ENCODE measurements at places on chromosomes 2 and 18. TPM values are rescaled to one million over a fixed set of nuclear protein-coding genes. Genes with fewer than 3 reads are reported as not detected.

DNA sequence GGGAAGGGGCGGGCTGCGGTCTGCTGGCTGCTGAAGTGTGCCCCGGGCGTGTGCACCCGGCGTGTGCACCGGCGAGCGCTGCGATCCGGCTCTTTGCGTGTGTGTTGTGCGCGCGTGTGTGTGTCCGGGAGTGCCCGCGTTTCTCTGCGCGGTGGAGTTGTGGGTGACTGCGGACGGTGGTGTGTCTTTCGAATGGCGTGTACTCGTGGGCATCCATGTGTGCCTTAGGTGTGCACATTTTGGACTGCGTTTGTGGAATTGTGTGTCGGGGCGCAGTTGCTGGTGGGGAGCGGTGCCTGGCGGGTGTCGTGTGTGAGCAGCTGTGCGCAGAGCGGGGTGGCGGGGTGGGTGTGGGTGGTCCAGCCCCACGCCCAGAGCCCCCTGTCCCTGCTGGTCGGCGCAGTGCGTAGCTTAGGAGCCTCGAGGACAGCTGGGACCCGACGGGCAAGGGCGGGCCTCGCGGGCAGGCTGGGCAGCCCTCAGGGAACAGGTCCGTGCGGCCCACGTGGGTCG lies 533 bp downstream of the HPCAL1 start:
- no peak for DNase-seq

DNA sequence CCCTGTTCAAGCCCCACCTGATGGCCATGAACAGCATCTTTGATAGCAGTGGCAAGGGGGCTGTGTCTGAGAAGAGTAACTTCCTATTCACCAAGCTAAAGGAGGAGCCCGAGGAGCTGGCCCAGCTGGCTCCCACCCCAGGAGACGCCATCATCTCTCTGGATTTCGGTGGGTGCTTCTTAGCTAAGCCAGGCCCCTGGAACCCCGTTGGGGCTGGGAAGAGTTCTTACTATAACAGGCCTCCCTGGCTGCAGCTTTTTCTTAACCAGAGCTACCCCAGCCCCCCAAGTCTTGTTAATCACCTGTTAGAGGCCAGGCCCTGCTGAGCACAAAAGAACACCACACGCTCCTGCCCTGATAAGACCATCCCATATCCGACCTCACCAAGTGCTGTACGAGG lies 79.4 kb downstream of the EPAS1 start:
- DNase-seq = no peak

- no peak for DNase-seq
These were observed 1.8 kb upstream of the ABCA12 start for GRCh38 chr2:215140166-215140707.

DNA sequence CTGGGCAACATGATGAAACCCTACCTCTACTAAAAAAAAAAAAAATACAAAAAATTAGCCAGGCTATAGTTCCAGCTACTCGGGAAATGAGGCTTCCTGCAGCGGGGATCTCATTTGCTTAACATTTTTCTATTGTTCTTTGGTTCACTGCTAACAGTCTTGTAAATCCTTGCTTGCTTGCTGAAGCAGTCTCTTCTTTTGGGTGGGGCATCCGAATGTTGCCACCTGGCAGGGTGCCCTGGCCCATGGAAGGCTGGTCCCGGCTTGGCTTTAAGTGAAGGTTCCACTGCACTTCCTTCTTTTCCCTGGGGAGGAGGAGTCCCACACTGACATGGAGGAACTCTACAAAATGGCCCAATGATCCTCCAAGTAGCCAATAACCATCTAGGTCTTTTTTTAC lies 6.0 kb upstream of the ANKRD29 start:
- peak; percentile 51 for DNase-seq

DNA sequence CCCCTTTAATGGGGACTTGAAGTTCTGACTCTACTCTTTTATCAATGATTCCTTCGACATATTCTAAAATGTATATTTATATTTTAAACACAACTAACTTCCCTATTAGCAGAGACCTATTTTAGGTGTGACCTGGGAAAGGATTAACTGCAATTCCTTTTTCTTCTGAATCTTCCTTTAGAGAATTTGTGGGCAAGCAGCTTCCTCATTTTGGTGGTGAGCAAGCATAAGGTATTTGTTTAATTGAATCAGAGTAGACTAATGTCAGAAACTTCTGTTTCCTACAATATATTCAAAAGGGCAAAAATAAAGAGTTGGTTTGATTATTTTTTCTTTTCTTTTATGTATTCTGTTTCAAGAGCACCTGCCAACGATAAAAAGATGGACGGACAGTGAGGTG lies 237.0 kb downstream of the IKZF2 start:
- no peak for DNase-seq

DNA sequence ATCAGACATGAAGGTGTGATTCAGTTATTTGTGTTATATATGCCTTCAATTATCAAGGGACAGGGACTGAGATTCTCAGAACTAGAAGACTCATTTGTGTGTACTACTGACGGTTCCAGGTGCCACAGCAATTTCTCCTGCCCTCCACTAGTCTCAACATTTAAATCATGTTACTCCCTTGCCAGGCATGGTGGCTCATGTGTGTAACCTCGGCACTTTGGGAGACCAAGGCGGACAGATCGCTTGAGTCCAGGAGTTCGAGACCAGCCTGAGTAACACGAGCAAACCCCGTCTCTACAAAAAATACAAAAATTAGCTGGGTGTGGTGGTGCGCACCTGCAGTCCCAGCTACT lies 1.1 kb downstream of the CNDP2 start:
- DNase-seq = no peak

- no peak for DNase-seq
These were observed 481.1 kb downstream of the CBLN2 start for GRCh38 chr18:72063001-72063400.

DNA sequence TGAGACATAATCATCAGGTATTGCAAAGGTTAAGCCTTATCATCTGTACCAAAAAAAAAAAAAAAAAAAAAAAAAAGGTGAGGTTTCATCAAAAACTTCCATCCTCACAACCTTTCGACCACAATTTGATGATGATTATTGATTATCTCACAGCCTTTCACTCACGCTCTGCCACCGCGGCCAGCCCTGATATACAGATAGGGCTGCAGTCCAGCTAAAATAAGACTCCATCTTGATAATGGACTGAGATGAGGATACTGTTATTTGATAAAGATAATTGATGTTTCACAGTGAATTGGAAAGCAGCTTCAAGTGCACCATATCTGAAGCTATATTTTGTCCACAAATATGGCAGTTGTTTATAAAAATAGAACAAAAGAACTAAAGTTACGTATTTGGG lies 159.7 kb upstream of the BOD1L2 start:
- no peak for DNase-seq

Gene SCG2
- total RNA-seq = not detected

Gene SLC39A6
- total RNA-seq = 11.4 TPM

Gene UBE2F
- total RNA-seq = 65.1 TPM

Gene SERPINB12
- not detected for total RNA-seq

Gene CCDC93
- 20.9 TPM for total RNA-seq
